ENCODE measurements at places on chromosomes 5 and 9. TPM values are rescaled to one million over a fixed set of nuclear protein-coding genes. Genes with fewer than 3 reads are reported as not detected.

- no peaks in the 10 kb centered on the region for H3K4me1 ChIP-seq
- DNase-seq: no peak
- peak overlapping the region; percentile 98 for H3K4me3 ChIP-seq
- no peaks in the 10 kb centered on the region for H3K27me3 ChIP-seq
- peak overlapping the region; percentile 68 for H3K27ac ChIP-seq
Measured at GRCh38 chr5:140647042-140647419, 399 bp downstream of the NDUFA2 start.

DNA sequence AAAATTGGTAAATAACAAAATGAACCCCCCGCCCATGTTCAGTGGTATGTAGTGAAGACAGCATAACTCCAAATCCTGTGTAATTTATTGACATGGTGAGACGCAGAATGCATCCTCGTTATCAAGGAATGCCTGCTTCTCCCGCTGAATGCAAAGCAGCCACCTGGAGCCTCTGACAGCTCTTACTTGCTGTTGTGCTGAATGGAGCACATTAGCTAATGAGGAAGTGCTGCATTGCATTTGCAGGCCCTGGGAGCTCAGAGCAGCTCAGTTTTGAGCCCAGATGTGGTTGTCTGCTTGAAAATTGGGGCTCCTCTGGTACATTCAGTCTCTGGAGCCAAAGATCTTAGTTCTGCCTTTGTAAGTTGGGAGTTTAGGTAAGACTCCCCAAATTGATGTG lies 28.9 kb downstream of the PLAC8L1 start:
- no peaks in the 10 kb centered on the region for H3K4me1 ChIP-seq
- H3K27ac ChIP-seq: no peak overlapping the region
- DNase-seq: no peak
- H3K27me3 ChIP-seq: no peaks in the 10 kb centered on the region
- no peak overlapping the region for H3K4me3 ChIP-seq
- no peaks in the 10 kb centered on the region for H3K36me3 ChIP-seq

DNA sequence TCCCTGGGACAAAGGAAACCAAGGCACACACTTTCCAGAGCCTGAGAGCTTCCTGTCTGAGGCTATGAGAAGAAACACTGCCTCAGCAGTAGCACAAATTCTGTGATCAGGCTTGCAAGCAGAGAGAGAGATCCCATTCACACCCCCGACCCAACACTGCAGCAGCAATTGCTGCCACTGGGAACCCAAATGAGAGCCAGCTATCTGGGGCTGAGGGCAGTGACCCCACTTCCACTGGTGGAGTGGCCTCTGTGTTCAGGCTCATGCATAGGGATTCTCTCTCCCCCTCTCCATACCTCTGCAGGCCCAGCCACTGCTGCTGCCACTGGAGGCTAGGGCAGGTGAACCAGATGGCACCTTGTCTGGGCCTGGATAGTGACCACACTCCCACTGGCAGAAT lies 95.2 kb downstream of the TMEM232 start:
- no peaks in the 10 kb centered on the region for H3K4me1 ChIP-seq
- no peak overlapping the region for H3K27ac ChIP-seq
- no peaks in the 10 kb centered on the region for H3K27me3 ChIP-seq
- no peak overlapping the region for H3K4me3 ChIP-seq

DNA sequence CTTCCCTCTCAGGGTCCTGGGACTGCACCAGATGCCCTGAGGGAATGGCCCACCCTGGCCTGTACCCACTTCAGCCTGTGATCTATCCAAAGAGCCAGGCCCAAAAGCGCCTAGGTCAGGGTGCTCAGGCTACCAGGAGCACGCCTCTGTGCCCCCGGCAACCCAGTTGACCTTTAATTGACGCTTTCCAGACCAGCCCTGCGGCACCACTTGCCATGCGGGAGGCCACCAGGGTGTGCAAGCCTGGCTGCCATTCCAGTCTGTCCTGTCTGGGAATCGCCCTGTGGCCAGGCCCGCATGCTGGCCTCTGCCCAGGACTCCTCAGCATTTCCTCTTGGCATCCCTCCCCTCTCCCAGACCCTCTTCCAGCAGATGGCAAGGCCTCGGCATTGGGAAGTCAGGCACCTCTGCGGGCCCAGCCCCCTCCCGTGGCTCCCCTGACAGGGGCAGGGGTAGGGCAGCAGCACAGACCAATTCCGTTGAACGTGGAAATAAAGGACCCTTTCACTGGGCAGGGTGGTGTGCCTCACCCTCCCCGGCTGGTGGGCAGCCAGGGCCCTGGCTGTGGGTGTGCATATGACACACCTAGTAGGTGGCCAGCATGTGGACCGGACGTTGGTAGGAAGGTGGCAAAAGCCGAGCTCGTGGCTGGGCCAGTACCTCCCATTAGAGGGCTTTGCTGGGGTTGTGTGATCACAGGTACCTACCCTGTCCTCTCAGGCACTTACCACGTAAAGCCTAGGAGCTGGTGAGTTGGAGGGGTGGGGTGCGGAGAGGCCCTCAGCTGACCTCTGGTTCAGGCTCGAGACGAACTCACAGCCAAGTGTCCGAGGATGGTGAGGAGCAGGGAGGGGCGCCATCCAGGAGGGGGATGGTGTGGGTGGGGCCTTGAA lies 3.5 kb upstream of the AIF1L start:
- no peak overlapping the region for H3K4me3 ChIP-seq
- H3K36me3 ChIP-seq: no peaks in the 10 kb centered on the region
- H3K27me3 ChIP-seq: no peaks in the 10 kb centered on the region
- H3K4me1 ChIP-seq: no peaks in the 10 kb centered on the region
- no peak overlapping the region for H3K27ac ChIP-seq
- DNase-seq: no peak

DNA sequence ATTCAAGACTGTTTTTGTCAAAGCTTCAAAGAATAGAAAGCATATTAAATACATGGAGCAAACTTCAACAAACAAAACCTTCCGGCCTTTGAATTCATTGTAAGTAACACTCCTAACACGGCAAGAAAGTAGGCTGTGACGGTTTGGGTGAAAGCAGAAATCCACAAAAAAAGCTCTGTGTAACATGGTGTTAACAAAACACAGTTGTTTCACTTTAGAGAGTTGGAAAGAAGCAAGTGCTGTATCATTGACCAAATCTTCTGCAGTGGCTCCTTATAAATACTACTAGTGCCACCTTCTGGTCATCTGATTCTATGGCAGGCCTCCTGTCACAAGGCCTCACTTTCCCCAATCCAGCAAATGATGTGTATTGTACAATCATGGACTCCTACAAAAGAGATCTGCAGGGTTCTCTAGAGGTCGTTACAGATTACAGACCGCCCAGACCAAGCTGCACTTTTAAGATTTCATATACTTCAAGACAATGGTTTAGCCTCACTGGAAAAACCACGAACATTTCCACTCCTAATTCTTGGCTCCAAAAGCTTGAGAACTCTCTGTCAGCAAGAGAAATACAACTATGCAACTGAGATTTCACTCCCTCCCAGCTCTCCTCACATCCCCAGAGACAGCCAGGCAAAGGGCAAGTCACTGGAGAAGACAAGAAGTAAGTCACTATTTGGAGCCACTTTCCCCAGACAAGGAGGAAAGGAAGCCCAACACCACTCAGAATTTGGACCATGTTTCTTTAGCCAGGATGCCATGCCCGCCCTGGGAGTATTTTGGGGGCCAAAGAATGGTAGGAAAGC lies 196.2 kb downstream of the DTWD2 start:
- H3K27me3 ChIP-seq: no peaks in the 10 kb centered on the region
- H3K4me3 ChIP-seq: no peak overlapping the region
- no peaks in the 10 kb centered on the region for H3K36me3 ChIP-seq
- no peak overlapping the region for H3K27ac ChIP-seq

LHX6 gene
- 1.5 TPM for polyA plus RNA-seq

GRCh38 chr5:144088206-144089064 lies 82.0 kb downstream of the YIPF5 start:
- DNase-seq: no peak
- no peak overlapping the region for H3K27ac ChIP-seq
- no peaks in the 10 kb centered on the region for H3K27me3 ChIP-seq
- no peaks in the 10 kb centered on the region for H3K36me3 ChIP-seq
- no peaks in the 10 kb centered on the region for H3K4me1 ChIP-seq

DNA sequence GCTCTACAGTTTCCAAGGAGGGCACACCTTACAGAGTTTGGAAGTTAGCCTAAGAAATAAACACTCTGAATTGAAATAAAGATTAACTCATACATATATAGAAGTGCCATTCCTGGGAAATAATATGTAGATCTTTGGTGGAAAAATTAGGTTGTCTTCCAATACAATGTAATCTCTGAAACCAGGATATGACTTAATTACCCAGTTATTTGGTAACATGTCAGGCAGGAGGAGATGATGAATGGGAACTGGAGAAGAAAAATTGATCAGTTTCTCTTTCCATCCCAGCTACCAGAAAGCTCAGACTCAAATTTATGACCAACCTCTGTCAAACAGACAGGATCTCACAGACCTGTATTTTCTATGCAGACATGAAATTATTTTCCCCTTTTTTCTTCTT lies 215.2 kb upstream of the SNX2 start:
- no peaks in the 10 kb centered on the region for H3K4me1 ChIP-seq
- no peak overlapping the region for H3K4me3 ChIP-seq

TMEM171 gene
- 0.16 TPM for polyA plus RNA-seq

DNA sequence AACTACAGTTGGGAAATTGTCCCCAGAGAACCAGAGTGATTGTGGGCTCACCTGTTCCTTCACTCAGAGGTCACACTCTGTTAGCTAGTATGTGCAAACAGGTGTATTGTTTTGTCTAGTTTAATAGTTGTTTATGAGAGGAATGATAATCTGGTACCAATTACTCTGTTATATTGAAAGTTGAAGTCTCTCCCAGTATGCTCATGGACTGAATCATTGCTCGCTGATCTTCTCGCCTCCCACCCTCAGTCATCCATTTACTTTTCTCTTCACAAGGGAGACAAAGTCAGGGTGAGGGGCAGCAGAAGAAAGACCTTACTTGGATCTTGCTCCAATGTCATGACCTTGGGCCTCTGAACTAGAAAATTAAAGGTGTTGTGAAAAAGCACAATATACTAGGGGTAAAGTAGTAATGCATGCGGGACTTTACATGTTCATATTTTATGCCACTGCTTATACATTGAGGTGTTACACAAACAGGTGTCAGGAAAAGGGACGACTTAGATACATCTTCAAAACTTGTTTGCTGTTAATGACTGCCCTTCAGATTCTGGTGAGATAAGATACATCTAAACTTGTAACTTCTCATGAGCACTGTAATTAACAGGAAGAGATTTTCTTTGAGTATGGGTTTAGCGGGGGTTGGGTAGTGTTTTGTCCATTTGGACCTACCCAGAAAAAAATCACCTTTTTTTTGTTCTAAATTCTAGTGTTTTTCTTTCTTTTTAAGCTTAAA lies 36.9 kb downstream of the LNPEP start:
- peaks cover 16% of the 10 kb centered on the region for H3K4me1 ChIP-seq
- H3K27me3 ChIP-seq: no peaks in the 10 kb centered on the region
- no peak overlapping the region for H3K27ac ChIP-seq
- no peaks in the 10 kb centered on the region for H3K36me3 ChIP-seq

TLE4 gene
- polyA plus RNA-seq: 4.1 TPM

BAAT gene
- polyA plus RNA-seq: 2.0 TPM

DNA sequence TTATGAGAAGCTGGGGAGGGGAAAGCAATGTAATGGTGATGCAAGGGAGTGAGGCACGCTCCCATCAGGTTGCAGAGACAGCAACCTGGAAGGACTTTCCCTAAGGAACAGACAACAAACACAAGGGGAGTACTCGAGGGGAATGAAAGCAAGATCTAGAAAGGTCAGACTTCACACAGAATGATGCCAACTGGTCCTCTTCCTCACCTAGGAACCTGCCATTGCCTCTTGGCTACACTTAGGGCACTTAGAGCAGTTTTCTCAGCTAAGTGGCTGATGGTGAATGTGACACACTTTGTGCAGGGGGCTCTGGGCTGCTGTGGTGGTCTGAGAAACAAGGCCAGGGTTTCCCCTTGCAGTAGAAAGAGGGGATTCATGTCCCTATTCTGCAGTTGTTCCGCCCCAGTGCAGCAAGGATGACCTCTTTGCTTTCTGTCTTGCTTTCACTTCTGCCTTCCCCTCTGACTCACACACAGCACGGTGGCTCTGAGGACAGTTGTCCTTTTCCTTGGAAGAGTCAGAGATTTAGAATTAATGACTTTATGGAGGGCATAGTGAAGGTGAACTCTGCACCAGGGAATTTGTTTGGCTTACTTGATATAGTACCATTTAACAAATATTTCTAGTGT lies 394.0 kb upstream of the KLF4 start:
- no peak overlapping the region for H3K4me3 ChIP-seq
- H3K36me3 ChIP-seq: no peaks in the 10 kb centered on the region
- no peaks in the 10 kb centered on the region for H3K4me1 ChIP-seq
- no peak overlapping the region for H3K27ac ChIP-seq

DNA sequence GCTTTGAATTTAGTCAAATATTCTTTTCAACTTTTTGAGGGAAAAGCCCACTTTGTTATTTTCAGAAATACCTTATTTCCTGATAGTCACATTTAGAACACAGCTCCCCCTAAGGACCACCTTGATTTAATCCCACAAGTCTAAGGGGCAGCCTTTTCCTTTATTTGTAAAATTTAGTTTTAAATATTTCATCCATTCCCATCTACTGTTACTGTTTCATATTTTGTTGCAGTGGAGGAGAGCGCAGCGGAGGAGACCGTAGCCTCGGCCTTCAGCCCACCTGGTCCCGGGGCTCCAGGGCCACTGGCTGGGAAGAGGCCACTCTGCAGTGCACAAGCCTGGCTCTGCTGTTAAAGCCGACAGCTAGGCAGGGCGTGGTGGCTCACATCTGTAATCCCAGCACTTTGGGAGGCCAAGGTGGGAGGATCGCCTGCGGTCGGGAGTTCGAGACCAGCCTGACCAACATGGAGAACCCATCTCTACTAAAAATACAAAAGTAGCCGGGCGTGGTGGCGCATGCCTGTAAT lies 19.6 kb downstream of the LPCAT1 start:
- no peaks in the 10 kb centered on the region for H3K27me3 ChIP-seq
- peak; percentile 42 for DNase-seq
- H3K27ac ChIP-seq: no peak overlapping the region
- H3K4me1 ChIP-seq: no peaks in the 10 kb centered on the region
- no peak overlapping the region for H3K4me3 ChIP-seq
- no peaks in the 10 kb centered on the region for H3K36me3 ChIP-seq

DNA sequence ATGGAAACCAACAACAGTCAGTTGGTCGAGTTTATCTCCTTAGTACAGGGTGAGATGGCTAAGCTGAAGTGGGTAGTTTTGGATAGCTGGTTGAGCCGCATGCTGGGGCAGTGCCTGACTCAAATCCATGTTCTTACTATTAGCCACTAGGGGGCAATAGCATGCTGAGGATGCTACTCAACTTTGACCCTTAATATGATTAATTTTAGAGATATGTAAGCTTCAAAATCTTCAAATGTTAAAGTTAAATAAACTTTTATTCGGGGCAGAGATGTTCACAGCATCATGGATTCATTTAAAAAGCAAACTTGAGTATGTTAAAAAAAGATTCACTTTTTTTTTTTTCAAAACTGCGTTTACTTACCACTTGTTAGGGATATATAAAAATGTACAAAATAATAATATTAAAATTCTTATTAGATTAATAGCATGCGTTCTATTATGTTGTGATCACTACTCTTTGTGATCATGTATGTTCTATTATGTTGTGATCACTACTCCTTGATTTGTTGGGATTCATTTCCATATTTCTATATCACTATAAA lies 57.0 kb downstream of the C9orf153 start:
- no peak for DNase-seq
- H3K27ac ChIP-seq: no peak overlapping the region
- no peak overlapping the region for H3K4me3 ChIP-seq
- H3K27me3 ChIP-seq: no peaks in the 10 kb centered on the region
- no peaks in the 10 kb centered on the region for H3K36me3 ChIP-seq
